Activated T-cell treated with anti-CD3 and anti-CD28 coated beads for 24 hours (primary cell): ENCODE measurements at places on chromosomes 4 and X.

- no peak for DNase-seq
Measured at GRCh38 chr4:165070560-165070959, 16.9 kb downstream of the TRIM75 start.

DNA sequence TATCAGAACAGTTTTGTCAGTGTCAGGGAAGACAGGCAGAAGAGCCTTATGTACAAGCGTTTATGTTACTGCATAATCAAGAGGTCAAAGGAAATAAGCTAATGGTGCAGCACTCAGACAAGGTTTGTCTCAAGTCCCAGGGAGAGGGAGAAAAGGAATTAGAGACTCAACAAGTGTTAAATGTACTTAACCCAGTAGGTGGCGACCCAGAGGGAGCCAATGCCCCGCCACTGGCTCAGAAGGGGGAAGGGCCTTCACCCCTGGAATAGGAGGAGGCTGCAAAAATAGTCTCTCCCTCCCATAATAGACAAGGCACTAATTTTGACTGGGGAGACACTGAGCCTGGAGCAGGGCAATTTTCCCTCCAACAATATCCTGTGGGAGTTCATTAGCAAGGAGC lies 14.1 kb upstream of the PAPSS1 start:
- DNase-seq: no peak

DNA sequence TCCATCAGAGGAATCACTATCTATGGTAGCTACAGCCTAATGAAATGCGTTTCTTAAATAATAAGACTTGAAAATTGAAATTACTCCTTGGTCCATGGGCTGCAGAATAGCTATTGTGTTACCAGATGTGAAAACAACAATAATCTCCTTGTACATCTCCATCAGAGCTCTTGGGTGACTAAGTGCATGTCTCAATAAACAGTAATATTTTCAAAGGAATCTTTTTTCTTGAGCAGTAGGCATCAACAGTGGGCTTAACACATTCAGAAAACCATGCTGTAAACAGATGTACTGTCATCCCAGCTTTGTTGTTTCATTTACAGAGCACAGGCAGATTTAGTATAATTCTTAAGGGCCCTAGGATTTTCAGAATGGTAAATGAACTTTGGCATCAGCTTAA lies 67.3 kb downstream of the GLUD2 start:
- no peak for DNase-seq

DNA sequence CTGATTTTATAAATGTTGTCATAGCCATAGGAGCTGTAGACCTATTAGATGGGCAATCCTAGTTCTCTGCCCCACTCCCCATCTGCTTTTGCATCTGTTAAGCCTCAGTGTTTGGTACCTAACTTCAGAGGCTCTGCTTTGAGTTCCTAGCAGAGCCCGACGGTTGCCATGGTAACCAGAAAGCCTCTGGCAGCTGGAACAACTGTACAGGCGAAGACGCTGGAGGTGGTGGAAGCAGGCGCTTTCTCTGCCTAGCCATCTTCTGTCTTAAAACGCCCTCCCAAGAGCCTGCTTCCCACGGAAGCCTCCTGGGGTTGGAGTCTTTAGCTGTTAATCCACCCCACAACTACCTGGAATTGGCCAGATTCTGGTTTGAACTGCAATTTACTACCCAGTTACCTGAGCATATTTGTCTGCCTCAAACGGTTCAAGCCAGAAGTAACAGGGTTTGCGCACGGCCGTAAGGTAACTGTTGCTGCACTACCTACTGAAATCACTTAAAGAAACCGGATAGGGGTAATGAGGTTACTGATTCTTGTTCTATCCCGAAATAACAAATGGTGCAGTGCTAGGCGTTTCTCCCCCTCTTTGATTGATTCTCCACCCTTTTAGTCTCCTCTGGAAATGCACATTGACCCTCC lies 1.0 kb upstream of the GABRG1 start:
- DNase-seq: no peak

GRCh38 chr4:132240081-132240480 lies 909.0 kb upstream of the PCDH10 start:
- DNase-seq: no peak

DNA sequence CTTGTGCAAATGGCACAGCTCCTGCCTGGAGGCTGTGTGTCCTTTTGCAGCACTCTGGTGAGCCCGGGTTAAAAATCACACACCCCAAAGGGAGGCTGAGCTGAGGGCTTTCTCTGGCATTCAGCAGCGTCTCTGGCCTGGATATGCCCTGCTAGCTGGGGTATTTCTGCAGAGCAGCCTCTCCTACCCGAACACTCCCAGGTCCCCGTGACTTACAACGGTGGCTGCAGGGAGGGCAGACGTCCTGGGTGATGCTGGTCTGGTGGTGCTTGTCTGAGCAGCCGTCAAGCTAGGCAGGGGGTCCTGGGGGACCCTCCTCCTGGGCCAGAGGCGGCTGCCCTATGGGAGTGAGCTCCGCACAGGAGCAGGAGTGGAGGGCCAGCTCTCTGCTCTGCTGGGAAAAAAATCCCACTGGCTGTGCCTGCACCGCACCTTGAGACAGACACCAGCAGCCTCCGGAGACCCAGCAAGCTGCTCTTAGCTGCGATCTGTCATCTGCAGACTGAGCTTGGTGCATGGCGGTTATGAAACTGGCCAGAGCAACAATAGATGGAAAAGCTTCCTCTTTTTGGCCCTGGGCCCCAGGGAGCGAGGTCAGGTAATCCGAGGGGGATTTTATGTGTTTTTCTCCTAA lies 41.3 kb upstream of the ASMTL start:
- DNase-seq: no peak

DNA sequence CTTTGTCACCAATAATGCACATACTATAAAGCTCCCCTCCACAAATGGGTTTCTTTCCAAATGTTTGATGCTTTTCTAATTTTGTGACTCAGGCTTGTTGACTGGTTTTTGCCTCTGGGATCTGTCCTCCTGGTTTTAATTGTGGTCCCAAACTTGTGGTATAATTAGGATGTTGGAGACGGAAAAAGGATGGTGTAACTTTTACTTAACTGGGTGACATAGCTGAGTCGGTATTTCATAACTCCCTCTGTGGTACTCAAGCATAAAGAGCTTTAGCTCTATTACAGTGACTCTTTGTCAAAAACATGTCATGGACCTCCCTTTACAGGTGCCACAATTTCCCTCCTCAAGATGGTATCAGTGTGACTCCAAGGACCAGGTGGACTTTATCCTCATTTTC lies 119.7 kb upstream of the RBPJ start:
- DNase-seq: no peak

GRCh38 chr4:119647558-119647957 lies 19.0 kb upstream of the PDE5A start:
- no peak for DNase-seq

DNA sequence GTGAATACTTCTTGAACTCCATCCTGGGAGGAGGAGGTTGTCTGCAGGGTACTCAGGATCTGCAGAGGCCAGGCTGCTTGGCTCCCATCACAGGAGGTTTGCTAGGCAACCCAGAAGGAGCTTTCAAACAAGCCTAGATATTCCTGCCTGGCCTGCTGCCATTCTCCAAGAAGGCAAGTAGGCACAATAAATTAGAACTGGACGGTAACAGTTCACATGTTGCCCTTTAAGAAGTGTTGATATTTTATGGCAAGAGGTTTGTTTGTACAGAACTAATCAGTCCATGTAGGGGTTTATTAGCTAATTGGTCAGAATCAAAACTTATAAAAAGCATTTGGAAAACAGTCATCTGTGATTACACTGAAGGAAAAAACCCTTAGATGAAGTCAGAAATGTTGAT lies 39.3 kb downstream of the SYNPO2 start:
- no peak for DNase-seq

DNA sequence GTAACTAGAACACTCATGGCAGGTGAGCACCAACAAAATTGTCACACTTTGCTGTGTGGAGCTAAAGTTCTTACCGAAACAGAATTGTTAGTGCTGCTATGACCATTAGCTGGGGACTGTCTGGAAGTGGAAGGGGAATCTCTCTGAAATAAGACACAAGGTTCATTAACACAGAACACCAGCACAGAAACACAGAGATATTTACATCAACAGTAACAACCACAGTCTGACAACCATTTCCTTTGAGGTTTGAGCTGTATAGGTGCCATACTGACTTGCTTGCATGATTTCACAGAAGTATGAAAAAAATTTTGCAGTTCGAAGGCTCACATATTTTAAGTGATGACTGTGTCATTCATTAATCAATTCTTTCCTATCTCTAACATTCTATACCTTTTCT lies 109.8 kb downstream of the NYX start:
- no peak for DNase-seq

DNA sequence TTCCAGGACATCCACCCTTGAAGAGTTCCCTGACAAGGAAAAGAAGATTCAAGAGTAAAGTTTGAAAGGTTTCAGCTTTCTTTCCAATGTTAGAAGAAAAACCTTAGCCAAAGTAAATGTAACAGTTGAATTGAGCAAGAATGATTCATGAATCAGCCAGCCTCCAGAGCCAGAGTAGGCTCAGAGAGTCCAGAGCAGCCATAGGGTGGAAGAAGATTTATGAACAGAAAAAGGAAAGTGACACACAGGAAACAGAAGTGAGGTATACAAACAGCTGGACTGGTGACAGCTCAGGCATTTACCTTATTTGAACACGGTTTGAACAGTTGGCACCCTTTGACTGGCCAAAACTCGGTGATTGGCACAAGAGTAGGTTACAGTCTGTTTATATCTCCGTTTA lies 63.2 kb downstream of the QDPR start:
- DNase-seq: no peak
